ENCODE measurements at places on chromosomes 1 and 21.

GRCh38 chr21:43739621-43740435, 20.9 kb downstream of the PDXK start:
- DNase-seq: no peak

DNA sequence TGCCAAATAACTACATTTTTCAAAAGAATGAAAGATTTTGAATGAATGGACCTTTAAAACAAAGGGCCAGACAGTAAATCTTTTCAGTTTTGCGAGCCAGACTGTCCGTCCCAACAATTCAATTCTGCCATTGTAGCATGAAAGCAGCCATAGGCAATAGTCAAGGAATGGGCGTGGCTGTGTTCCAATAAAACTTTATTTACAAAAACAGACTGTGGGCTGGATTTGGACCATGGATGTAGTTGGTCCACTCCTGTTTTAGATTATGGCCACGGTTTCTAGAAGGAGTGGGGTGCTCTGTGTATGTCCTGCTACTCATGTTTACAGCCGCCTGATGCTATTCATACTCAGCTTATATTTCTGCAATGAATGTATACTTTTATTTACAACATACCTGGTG, 474.7 kb downstream of the CAMTA1 start:
- no peak for DNase-seq

- no peak for DNase-seq
Measured at GRCh38 chr1:35810096-35810881, 2.5 kb downstream of the AGO4 start.

DNA sequence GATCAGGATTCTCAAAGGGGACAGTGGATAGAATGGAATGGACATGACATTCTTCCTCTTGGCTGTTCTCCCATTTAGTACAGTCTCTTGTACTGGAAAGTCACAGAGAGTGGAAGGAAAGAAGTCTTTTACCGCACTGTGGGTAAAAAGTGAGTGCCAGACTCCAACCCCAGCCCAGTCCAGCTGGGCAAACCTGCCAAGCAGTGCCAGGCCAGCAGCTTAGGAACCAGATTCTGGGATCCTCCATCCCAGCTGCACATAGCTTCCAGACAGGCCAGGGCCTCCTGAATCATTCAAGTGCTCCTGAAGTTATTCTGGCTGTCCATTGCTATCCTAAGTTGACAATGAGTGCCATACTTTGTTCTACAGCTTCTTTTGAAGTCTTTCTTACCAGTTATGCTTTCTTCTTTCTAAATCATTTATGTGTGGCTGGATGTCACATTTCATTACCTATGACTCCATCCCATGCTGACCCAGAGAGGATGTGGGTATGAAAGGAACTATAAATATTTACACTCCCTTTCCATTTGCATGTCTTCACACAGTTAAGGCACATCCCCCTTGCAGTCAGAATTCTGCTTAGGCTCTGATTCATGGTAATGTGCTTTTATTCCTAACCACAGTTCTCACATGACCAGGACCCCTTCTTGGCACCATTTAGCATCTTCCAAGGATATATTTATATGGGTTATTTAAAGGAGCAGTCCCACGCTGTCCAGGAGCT, 88.9 kb downstream of the AK5 start:
- DNase-seq: no peak

GRCh38 chr1:221902961-221903360, 161.1 kb upstream of the DUSP10 start:
- DNase-seq: no peak

DNA sequence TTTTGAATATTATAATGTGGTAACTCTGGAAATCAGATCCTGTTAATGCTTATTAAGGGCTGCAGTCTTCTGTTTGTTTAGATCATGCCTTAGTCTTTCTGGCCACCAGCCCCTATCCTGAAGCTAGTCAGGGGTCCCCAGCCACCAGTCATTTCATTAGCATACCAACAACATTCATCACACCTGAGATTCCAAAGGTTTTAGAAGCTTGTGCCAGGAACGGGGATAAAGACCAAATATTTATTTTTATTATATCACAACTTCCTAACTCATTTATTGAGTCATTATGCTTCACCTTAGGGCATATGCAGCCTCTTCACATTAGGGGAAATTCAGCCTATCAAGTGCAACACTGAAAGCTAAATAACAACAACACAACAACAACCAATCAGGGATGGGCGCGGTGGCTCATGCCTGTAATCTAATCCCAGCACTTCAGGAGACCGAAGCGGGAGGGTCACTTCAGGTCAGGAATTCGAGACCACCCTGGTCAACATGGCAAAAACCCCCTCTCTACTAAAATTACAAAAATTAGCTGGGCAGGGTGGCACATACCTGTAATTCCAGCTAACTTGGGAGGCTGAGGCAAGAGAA, 2.9 kb upstream of the PSEN2 start:
- DNase-seq: no peak

GRCh38 chr1:9595156-9595967, 6.7 kb downstream of the TMEM201 start:
- DNase-seq: no peak

DNA sequence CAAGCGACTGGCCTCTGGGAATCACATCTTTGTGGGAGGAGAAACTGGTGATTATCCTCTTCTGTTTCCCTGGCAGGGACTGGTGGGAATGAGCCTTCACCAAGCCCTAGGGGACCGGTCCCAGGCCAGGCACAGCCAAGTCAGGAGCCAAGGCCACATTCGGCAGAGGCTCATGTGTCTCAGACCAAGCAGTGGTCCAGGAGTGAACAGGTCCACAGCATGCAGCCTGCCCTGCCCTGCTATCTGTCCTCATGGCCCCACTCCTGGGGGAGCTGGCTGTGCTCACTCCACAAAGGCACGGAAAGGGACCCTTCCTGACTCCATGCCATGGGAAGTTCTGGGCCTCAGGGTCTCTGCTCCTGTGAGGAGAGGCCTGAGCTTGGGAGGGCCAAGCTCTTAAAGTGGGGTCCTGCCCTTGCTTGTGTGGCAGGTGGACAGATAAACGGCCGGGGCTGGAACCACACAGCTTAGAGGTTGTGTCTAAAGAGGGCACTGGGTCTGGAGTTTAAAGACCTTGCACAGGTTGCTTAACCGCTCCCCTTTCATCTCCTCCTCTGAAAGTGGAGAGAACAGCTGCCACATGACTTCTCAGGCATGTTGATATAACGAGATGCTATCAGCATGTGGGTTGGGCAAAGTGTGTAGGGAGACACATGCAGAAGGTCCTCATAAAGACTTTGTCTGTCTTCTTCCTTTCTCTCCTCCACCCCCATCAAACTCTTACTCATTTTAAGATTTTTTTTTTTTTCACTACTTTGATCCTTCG, 57.5 kb downstream of the CASQ2 start:
- DNase-seq: peak; percentile 33

DNA sequence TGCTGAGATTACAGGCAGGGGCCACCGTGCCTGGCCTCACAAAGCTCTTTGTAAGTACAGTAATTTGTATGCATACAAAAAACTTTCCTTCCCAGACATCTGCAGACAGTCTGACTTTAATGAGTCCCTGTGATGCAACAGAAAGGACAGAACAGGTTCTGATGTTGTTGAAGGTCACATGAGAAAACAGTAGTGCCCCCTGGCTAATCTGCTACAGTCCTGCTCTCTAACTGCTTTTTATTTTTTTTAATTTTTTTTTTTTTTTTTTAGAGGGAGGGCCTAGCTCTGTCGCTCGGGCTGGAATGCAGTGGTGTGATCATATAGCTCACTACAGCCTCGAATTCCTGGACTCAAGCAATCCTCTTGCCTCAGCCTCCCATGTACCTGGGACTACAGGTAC, 36.7 kb downstream of the ACBD3 start:
- DNase-seq: no peak

GRCh38 chr1:90926971-90927370, 94.9 kb downstream of the ZNF644 start:
- no peak for DNase-seq

GRCh38 chr1:76029331-76029730, 45.2 kb upstream of the ST6GALNAC3 start:
- DNase-seq: no peak

DNA sequence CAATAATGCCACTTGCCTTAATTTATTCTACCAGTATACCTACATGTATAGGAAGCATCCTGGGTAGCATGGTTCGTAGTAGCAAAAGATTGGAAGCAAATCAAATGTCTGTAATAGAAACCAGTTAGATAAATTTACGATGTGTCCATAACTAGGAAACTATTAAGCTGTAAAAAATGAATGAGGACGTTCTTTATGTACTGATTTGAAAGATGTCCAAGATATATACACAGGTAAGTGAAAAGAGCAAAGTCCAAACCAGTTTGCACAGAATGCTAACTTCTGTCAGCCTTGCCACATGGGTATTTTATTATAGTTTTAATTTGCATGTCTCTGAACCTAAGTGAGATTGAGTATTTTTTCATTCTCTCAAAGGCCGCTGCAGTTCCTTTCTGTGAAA, 251.8 kb upstream of the IRF2BP2 start:
- DNase-seq: no peak

- no peak for DNase-seq
Measured at GRCh38 chr1:222732216-222733159, 4.5 kb upstream of the FAM177B start.

- DNase-seq: no peak
Measured at GRCh38 chr1:119882132-119883049, 13.9 kb downstream of the ADAM30 start.

DNA sequence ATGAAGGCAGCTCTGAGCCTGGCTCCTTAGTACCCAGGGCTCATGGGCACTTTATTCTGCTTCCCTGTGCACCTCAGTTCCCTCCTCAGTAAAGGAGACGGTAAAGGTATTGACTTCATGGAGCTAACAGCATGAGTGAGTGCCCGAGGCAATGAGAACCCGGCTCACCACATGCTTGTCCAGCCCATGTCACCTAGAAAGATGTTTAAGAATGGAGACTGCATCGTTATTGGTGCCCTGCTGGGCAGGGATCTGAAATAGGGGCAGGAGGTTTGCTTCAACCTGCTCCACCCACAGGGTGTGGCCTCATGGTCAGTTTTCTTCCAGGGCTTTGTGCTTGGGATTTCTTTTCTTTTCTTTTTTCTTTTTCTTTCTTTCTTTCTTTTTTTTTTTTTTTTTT, 7.0 kb upstream of the KCNE1 start:
- DNase-seq: no peak

DNA sequence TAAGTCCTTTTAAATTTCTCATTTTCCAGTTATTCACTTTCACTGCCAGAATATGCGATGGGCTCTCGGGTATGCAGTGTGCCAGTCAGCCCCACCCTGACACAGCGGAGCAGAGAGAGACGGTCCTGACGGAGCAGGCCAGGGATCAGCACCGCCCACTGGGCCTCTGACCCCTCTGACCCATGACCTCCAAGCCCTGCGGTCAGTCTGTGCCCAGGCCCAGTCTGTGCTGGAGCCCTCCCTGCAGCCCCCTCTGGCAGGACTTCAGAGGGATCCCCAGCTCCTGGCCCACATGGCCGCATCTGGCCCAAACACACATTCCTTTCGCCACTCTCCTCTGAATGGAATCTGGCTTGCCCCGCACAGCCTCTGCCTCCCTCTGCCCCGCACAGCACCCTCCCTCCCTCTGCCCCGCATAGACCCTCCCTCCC, 43.4 kb upstream of the COL6A2 start:
- no peak for DNase-seq

DNA sequence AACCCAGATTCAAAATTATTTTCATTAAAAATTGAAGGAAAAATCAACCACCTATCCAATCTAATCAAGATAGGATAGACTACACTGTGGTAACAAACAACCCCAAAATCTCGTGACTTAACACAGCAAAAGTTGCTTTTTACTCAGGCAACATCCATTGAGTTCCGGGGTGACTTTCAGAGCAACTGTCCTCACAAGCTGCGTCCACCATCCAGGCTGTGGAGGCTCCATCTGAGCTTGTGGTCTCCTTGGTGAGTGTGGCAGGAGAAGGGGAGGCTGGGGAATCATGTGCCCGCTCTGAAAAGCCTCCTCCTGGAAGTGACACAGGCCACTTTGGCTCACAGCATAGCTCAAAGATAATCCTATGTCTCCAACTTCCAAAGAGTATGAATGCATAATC, 52.4 kb downstream of the CD2 start:
- DNase-seq: no peak

GRCh38 chr1:225995919-225996864, 3.0 kb downstream of the SDE2 start:
- DNase-seq: no peak

- DNase-seq: peak; percentile 74
Measured at GRCh38 chr1:112998592-112999235, 42.7 kb upstream of the SLC16A1 start.

GRCh38 chr1:160154790-160155189, 3.4 kb downstream of the ATP1A4 start:
- no peak for DNase-seq

DNA sequence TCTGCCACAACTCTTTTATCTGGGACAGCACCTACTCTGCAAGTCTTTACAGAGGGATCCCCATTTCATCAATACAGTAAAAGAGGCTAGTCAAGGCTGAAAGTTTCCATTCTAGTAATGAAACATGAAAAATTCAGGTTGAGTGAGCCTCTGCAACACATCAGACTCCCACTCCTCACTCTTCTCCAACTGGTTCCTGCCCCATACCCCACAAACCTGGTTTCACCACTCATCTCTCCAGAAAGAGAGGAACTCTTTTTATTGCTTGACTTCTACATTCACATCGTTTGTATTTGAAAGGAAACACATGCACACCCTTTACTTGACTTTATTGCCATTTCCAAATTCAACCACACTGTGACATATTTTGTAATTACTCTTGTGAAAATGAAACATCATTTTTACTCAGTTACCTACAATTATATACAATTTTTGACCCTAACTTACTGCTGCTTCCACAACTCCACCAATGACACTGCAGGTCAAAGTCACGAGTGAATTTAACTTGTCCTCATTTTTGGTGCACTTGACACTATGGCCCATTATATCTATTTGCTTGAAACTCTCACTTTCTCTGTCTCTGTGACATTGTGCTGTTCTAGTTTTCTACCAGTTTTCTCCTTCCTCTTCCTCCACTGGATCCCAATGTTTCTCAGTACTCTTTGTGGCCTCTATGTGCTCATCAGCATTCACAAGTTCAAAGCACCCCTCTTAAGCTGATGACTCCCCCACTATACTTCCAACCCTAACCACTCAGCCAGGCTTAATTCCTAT, 8.0 kb downstream of the STX6 start:
- no peak for DNase-seq

DNA sequence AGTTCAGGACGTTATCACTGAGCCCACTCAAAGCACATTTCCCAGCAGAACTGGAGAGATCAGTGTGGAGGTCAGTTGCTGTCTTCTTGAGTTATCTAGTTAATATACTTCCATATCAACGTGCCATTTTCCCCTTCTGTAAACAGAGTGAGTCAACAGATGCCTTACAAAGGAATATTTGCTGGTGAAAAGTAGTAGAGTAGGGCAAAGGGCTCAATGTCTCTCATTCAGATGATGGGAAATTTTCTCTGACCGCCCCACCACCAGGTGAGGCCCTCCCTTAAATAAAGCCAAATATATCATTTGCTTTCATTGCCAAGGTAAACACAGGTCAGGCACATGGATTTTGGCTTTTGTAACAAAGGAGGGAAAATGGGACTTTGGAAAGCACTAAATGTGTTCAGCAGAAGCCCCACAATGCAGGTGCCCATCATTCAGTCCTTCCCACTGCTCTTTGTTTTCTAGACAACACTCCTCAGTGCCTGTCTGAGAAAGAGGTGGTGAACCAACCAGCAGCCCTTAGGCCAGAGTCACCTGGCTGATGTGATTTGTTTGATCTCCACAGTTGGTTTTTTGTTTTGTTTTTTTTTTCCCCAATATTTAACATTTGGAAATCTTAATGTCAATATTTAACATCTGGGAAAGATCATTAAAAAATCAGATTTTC, 40.5 kb upstream of the SAMD13 start:
- no peak for DNase-seq

GRCh38 chr1:81233591-81233990, 567.1 kb upstream of the ADGRL2 start:
- DNase-seq: no peak

- DNase-seq: no peak
Measured at GRCh38 chr1:55128418-55128995, 86.7 kb downstream of the USP24 start.
